ENCODE measurements at places on chromosomes 4 and X.

DNA sequence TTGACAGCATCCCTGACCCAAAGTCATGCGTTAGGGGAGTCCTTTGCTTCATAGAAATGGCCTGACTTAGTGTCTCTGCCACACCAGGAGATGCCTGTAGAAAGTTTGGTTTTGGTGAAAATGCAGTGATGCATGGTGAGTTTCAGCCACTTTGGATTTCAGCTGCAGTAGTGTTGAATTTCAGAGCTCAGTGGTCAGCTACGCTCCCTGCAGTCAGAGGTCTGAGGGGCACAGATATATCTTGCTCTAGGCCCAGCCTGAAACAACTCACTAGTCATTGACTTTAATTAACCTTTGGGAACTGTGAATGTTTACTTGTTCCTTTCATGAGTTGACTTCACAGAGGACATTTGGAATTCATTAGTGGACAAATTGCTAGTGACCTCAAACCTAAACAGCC, 17.5 kb downstream of the RBMX2 start:
- DNase-seq = no peak

GRCh38 chr4:89723096-89723495, 113.9 kb downstream of the SNCA start:
- DNase-seq = no peak

GRCh38 chr4:71446479-71447081, 107.8 kb downstream of the SLC4A4 start:
- DNase-seq = no peak

DNA sequence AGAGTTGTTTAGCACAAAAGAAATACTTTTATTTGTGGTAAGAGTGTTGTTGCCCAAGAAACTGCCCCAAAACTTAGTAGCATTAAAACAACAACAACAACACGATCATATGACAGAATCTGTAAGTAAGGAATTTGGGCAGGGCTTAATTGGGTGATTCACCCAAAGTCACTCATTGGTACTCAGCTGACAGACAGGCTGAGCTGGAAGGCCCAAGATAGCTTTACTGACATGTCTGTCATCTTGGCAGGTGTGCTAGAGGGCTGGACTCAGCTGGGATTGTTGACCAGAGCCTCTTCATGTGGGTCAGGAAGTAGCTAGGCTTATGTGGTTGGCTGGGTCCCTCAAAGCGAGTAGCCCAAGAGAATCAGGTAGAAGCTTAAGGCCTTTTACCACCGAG, 52.3 kb downstream of the KIAA0232 start:
- DNase-seq = no peak

- no peak for DNase-seq
Observed at GRCh38 chr4:44660396-44660795, 9.0 kb upstream of the YIPF7 start.

DNA sequence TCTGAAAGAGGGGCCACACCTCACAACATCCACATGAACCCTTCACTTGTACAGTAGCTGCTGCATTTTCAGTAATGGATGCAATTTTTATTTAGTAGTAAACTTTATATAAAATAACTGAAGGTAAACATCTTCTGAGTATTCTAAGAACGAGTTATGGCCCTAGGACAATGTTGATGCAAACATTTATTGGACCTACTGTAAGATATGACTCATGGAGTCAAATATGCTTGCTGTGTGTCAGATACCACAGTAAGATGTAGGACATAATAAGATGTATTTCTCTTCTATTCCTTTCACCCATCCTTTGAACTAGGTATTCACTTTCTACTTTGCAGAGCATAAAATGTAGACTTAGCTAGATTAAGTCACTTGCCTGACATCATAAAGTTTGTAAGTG, 87.6 kb downstream of the TEX13C start:
- DNase-seq = no peak

GRCh38 chr4:145830699-145831098, 107.9 kb downstream of the ZNF827 start:
- DNase-seq = no peak

DNA sequence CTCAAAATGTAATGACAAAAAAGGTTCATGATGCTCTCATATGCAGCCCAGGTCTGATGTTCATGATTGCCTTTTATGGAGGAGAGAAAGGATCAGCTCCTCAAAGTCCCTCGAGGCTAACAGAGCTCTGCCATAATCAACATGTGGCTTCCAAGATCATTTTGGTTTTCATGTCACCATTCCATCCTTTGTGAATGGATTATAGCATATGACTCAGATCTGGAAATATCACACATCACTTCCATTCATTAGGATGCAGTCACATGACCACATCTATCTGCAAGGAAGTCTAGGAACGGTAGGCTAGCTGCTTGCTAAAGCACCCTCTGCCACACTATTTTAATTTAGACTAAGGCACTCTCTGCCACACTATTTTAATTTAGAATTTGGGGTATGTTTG, 77.6 kb downstream of the COX18 start:
- no peak for DNase-seq

DNA sequence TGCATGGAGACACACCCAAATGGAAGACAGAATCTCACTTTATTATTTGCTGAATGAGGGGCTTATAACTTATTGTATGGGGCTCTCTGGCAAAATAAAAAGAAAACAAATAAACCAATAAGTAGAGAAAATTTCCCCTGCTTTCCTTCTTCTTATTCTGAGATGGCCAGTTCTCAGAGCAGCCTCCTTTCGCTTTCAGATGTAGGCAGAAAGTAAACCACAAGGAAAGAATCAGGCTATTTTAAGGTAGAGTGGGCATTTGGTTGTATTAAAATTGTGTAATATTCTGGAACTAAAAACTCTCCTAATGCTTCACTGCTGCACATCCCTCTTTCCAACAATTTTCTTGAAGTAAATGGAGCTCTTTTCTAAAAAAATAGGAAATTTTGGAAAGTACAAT, 241.8 kb downstream of the GALNTL6 start:
- DNase-seq = no peak

GRCh38 chrX:15391850-15392249, 7.6 kb upstream of the VEGFD start:
- DNase-seq = no peak

Measured in stimulated activated CD8-positive, alpha-beta memory T cell treated with anti-CD3 and anti-CD28 coated beads, Interleukin-15, amount 100 ng/mL, for 4 hours (primary cell).